ENCODE measurements at places on chromosomes 12 and 14.

DNA sequence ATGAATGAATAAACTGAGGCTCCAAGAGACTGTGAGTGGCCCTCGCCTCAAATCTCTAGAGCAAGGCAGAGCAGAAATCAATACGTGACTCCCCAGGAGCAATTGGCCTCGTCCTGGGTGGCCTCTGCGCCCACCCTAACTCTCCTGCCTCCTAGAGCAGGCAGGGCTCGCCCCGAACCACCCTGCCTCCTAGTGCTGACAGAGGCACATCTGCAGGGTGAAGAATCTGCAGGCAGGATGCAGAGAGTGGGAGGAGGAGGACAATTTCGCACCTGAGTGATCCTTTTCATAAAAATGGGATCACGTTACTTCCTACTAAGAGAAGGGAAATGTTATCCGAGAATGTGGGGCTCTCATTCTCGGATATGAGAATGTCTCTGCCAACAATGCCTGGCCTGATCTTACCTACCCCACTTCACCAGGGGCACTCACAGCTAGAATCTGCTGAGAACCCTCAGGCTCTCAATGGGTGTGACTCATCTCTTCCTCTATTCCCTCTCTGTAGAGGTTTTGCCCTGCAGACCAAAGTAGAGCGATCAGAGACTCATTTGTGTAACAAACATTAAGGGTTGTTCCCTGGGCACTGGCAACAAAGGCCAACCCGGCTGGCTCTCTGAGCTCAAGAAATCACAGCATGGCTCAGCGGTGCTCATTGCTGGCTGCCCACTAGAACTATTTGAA is 61.7 kb upstream of the BCL2L14 start:
- DNase-seq = no peak

DNA sequence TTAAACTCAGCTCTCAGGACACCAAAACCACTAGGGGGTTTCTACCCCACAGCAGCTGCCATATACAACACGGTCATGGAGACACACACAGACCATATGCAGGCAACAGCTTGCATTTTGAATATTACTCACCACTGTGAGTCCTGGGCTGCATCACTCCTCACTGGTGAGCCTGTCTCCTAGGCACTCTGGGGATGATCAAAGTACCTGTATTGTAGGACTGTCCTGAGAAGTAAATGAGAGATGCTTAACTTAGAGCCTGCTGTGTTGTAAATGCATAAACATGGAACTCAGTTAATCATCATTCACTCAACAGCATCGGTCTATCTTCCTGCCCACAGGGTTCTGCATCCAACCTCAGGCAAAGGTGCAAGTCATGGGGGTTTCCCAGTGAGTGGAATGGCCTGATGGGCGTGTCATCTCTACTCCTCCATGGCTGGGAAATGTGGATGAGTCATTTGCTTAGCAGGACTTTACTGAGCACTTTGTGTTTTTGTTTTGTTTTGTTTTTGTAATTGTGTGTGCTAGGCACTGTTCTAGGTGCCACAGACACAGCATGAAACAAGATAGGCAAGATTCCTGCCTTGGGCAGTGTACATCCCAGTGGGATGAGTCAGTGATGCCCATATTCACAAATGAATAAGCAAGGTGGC is 1141.2 kb upstream of the TMEM132C start:
- DNase-seq = no peak

DNA sequence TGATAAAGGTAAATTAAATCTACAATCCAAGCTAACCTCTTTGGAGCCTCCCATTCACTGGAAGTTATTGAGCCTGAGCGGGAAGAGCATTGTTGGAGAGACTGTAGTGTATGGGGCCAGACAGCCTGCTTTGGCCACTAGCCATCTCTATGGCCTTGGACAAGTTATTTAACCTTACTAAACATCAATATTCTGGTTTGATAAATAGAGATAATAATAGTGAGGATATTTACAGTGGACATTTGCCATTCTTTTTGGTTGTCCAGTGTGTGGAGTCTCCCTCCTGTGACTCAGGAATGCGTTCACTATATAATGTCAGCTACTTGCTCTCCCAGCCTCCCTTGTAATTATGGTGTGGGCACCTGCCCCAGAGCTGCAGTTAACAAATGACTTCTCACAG is 216.1 kb downstream of the SLC38A4 start:
- DNase-seq = no peak

- DNase-seq = no peak
These were observed 5.2 kb upstream of the HSP90B1 start for GRCh38 chr12:103924761-103925641.

DNA sequence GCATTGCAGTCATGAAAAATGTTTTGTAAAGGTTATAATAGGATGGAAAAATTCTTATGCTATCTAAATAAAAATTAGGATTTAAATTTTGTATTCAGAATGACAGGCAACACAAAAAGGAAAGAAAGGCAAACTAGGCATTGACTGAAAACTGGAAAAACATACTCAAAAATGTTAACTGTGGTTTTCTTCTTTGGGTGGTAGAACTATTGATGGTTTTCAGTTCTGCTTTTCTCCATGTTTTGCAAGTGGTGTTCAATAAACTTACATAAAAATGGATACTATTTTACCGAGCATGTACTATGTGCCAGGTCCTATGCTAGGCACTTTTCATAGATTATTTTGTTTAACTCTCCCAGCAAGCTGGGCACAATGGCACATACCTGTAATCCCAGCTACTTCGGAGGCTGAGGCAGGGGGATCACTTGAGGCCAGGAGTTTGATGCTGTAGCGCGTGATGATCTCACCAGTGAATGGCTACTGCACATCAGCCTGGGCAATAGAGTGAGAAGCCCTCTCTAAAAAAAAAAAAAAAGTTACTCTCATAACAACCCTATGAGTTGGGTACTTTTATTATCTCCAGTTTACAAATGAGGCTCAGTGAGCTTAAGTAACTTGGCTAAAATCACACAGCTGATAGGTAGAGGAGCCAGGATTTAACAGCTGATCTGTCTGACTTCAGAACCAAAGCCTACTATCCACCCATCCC is 26.3 kb upstream of the TCP11L2 start:
- no peak for DNase-seq

GRCh38 chr14:92108345-92109254 is 2.2 kb upstream of the ATXN3 start:
- no peak for DNase-seq

DNA sequence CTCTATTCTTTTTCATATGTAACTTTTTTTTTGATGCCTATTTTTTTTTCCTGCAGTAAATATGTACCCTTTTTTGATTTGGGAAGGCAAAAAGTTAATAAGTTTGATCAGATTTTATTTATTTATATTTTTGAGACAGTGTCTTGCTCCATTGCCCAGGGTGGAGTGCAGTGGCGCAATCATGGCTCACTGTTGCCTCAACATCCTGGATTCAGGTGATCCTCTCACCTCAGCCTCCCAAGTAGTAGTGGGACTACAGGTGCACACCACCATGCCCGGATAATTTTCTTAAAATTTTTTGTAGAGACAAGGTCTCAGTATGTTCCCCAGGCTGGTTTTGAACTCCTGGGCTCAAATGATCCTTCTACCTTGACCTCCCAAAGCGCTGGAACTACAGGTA is 79.1 kb downstream of the HEATR5A start:
- DNase-seq = no peak

GRCh38 chr14:85607651-85608081 is 77.7 kb downstream of the FLRT2 start:
- DNase-seq = no peak

DNA sequence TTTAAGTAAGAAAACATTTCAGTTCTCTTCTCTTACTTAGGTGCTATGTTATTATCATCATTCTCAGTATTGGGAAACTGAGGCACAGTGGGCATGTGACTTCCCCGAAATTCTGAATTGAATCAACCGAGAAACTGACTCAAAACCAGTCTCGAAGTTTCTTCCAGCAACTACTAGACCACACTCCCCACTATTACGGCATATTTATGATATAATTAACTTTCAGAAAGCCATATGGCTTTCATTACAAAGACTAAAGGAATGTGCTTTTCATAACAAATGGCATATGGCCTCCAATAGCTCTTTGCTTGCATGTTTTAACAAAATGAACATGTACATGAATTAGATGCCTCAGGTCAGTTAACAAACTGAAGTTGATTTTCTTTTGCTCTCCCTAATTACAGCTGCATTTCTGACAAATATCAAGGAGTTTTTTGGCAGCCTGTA is 182.9 kb upstream of the SLC38A2 start:
- DNase-seq = no peak

DNA sequence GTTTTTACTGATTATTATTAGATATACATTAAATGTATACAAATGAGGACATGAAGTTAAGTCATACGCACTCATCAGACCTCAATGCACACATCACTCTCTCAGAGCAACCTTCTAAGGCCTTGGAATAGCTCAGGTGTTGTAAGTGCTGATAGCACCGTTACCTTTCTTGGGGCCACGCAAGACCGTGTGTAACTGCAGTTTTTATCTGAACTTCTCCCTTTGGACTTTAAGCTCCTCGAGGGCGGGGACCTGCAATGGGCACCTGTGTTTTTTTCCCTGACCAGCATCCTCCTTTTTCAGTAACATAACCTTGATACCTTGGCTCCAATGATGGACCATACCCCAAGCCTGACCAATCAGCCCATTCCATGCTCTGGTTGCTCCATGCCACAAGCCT is 136.5 kb upstream of the TMCC3 start:
- no peak for DNase-seq

- DNase-seq = no peak
These were observed 129.8 kb downstream of the AACS start for GRCh38 chr12:125194987-125195386.

- DNase-seq = no peak
These were observed 223.2 kb downstream of the NTF3 start for GRCh38 chr12:5655120-5655519.

DNA sequence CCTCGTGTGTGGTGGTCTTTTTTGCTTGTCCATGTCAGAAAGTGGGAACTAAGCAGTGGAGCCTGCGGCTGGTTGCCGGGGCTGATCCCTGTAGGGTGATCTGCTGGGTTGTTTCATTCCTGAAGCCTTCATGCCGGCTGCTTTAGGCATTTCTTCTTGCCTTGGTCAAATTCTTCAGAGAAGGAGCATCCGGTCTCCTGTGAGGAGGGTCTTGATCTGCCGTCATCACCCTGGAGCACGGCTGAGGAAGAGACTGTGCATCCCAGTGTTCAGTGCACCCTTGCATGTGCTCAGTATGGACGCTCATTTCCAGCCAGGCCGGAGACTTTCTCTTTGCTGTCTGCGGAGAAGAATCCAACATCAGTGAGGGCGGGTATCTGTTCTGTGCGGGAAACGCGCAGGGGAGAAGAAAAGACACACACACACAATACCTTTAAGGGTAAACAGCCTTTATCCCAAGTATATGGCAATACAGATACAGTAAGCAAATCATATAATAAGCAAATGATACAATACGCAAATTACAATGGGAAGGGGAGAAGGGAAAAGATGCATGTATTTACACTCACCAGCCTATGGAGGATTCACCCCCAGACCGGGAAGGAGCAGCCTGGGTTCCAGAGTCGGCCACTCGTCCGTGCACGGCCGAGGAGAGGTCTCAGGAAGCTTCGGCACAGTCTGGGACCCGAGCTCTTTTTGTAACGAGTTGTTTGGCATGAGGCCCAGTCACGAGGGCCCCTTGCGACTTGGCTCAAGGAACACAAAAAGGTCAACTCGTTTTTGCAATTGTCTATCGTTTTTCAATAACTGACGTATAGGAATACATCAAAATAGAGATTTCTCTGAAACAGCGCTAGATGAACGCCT is 1366.8 kb upstream of the TMEM132C start:
- no peak for DNase-seq

DNA sequence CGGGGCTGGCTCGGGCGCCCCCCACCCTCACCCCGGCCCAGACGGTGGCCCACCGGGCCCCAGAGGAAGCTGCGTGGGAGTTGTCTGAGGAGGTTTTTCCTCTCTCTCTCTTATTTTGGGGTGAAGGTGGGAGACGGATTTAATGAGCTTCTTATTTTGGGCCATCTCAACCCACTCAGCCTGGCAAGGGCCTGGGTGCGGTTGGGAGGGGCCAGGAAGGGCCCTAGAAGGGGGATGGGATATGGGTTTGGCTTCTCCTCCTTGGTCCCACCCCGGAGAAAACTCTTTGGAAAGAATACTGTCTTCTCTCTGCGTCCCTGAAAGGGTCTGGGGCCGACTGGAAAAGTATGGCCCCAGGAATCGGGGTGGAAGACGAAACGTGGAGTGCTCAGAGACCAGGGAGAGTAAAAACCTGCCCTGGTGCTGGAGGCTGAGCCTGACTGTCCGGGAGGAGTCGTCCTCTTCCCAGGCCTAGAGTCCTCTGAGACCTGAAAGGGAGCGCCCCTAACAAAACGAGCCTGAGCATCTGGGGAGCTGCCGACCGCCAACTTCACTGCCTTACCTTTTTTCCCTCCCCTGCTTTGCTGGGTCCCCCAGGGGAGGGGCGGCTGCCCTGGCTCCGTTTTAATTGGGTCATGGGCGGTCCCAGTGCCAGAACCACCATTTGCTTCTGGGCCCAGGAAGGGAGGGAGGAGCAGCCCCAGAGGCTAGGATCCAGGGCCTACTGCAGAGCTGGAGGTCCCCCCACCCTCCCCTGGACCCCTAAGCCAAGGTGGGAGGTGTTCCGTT is 1.6 kb downstream of the MMP14 start:
- peak; percentile 86 for DNase-seq

DNA sequence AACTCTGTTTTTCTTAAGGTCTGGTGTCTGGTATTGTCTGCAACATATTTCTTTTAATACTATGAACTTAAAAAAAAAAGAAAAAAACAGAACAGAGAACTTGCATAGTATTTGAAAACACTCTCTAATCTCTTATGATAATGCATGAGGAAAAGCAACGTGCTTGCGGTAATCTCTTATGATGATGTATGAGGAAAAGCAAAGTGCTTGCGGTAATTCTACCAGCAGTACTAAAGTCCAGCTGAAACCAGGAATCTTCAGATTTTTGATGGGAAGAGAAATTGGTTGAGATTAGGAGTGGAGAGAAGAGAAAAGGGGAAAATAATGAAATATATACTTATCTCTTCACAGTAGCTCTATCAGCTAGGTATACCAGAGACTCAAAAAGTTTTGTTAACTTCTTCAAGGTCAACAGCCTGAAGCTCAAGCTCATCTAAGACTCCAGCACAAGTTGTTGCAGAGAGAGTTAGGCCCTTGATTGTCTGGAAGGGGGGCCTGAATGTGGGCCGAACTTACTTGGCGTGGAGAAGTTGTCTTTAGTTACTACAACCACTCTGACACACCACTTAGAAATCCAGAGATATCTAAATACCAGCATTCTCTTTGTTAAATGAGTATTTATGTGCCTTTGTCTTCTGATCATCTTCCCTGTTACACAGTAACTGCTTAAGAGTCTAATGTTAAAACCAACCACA is 240.4 kb downstream of the PRKD1 start:
- DNase-seq = no peak

DNA sequence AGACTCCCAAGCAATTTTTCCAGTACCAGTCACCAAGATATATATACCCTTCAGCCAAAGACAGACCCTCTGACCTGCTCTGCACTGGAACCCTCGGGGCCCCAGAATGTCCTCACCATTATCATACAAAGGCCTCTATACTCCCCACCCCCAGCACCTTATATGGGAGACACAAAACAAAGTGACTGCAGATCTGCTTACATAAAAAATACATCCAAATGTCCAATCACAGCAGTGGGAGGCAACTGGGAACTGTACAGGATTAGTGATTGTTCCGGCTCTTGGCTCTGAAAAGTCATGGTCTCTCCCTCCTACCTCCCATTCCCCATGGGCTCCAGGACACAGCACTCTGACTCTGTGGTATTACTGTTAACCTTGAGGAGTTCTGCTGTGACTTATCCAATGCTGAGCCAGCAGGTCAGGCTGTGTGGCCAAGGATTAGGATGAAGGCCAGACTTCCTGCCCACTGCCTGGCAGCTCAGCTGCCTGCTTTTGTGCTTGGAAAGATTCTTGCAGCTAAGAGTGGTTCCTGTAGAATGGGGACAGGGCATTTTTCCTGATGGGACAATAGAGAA is 13.7 kb downstream of the OXA1L start:
- no peak for DNase-seq

GRCh38 chr12:105570944-105571343 is 240.5 kb downstream of the C12orf75 start:
- DNase-seq = no peak
